ENCODE measurements at places on chromosomes 3 and 15.

GRCh38 chr3:182732232-182733015 is 60.9 kb upstream of the ATP11B start:
- no peak for DNase-seq

DNA sequence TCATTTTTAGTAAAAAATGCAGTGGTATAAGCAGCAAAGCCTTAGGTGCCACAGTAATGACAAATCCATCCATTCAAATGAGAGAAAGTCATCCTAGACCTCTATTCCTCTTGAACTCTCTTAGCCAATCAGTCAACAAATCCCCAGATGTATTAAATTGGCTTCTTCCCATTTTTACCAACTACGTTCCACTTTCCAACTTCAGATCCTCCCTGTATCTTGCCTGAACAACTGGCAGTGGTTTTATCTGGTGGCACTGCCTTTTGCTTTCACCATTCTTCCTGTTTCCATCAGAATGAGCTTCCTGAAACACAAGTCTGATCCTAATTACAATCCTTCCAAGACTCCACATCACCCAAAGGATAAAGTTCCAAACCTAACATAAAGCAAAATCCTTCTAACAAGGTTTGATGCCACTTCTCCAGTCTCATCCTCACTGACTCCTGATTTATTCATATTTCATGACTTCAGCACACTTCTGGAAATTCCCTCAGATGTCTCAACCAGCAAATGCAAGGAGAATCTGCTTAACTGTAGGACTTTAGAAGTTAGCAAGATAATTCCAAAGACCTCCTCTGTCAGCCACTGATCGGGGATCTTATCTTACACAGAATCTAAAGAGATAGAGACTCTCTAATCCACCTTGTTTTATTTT is 69.8 kb upstream of the SLC4A7 start:
- no peak for DNase-seq

- DNase-seq = no peak
These were observed 202.2 kb downstream of the DOCK3 start for GRCh38 chr3:50876947-50877346.

DNA sequence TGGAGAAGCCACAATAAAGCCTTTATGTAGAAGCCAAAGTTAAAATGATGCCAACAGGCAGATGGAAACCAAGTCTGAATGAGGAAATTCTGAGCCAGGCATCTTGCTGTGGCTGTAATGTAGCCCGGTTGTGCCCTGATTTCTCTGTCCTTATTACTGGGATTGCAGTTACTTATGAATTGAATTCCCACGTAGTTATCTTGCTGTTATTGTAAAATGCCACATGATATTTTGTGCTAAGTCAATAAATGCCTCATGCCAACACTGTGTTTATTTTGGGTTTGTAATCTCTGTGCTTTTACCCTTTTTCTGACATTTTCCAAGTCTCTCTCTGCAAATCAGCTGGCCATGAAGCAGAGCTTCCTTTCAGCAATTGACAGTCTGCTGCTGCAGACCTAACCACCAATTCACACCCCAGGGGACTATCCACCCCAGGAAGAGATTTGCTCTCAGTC is 486.1 kb upstream of the GOLIM4 start:
- DNase-seq = no peak

GRCh38 chr15:50906954-50907600 is 1.4 kb upstream of the AP4E1 start:
- no peak for DNase-seq

- no peak for DNase-seq
These were observed 19.6 kb upstream of the CPOX start for GRCh38 chr3:98612996-98613517.

GRCh38 chr3:71721002-71721401 is 4.2 kb downstream of the EIF4E3 start:
- DNase-seq = no peak

DNA sequence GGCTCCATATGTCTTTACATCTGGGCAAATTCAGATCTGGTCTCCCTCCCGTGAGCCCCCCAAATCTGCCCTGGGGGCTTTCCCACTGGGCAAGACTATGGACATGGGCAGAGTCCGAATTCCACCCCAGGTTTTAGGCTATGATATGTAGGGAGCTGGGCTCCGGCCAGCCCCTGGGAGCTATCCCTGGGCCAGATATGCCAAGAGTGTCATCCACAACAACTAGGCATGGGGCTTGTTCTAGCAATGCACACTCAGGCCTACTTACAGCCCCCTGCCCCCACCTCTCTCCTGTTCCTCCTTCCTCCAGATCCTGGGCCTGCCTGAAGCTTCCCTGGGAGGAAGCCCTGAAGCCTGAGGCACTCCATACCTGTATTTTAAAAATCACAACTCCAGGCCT is 622 bp downstream of the XIRP1 start:
- DNase-seq = no peak

DNA sequence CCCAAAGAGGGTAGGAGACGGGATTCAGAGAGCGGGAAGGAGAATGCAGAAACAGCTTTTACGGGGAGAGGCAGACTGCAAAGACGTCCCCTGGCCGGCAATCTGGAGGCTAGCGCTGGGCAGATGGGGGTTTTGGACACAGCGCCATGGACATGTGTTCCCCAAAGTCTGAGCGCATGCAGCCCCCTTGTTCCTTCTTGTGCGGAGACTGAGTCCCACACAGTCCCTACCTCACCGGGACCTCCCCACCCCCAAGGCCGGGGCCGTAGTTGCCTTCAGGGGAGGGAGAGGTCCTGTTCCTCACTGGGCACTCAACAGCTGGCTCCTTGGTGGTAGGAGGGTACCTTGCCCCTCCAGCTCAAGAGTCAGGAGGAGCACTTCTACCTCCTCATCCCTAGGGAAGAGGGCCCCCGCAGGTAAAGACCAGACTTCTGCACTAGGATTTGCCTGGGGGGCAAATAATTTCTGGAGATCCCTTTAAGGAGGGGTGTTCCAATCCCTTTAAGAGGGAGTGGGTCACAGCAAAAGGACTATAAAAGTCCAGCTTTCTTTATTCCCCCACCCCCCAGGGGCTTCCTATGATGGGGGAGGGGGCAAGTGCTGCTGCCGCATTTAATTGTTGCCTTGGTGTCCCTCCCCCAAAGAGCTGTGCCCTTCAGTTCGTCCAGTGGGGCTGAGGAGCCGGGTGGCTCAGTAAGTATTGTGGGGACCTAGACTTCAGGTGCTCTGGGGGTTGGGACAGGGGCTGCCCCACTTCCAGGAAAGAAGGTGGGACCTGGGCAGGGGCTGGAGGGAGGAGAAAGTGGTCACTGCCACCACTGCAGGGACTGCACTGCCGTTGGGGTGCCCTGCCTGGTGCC is 3.6 kb upstream of the BAHD1 start:
- no peak for DNase-seq

DNA sequence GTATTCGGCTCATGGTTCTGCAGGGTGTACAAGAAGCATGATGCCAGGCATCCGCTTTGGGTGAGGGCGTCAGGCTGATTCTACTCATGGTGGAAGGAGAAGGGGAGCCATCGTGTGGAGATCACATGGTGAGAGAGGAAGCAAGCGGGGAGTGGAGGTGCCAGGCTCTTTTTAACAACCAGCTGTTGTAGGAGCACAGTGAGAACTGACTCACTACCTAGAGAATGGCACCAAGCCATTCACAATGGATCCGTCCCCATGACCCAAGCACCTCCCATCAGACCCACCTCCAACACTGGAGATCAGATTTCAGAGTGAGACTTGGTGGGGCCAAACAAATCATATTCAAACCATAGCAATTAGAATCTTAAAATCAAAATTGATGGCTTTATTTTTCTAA is 259.8 kb upstream of the CTDSPL start:
- no peak for DNase-seq

DNA sequence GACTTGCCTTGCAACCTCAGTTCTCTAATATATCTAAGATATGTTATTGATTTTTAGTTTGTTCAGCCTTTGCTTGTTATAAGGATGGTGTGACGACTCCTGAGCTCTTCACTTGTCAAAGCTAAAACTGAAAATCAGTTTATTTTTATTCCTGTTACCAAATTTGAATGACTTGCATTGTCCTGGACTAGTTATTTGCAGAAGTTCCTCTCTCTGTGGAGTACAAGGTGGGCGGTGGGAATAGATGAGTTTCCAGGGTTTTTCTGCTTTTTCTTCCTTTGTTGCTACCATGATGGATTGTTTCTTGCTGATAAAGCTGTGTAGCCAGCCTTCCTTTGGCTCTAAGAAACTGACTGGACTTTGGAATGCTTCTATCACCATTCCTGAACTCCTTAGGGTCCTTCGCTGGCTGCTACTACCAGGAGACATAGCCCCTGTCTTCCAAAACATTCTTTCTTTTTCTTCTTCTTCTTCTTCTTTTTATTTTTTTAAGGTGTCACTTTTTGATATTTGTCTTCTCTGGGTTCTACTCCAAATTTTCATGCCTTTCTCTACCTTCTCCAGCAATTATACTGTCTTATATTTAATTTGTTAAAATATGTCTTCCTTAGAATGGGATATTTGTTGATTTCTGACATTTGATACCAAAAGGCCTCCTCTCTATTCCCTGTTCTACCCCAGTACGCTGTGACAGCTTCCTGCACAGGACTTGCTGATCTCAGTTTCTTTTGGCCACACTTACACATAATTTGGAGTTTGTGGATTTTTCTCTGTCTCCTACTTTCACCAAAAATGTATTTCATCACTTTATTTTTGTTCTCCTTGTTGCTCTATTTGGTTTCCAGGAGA is 145.1 kb upstream of the THRB start:
- DNase-seq = no peak

- no peak for DNase-seq
These were observed 188.3 kb upstream of the CTDSPL start for GRCh38 chr3:37673401-37673800.

GRCh38 chr3:42273361-42273760 is 7.4 kb upstream of the CCK start:
- DNase-seq = no peak

DNA sequence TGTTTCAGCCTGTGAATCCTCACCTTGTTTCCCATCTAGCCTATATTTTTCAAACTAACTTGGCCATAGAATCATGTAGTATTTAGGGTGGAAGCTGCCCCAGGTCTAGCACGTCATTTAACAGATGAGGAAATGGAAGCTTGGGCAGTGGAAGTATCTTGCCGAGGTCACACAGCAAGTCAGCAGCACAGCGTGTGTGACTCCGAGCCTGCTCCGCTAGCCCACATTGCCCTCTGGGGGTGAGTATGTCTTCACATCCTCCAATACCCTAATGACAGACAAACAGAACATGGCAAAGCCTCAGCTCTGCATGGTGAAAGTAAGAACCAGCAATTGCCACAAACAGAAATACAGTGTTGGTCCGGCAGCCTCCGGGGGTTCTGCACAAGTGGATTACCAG is 2.2 kb upstream of the CCR5 start:
- no peak for DNase-seq

- DNase-seq = no peak
These were observed 5.0 kb upstream of the SKIC8 start for GRCh38 chr15:78304216-78305066.

- DNase-seq = no peak
These were observed 20.4 kb downstream of the FAH start for GRCh38 chr15:80173022-80173759.

DNA sequence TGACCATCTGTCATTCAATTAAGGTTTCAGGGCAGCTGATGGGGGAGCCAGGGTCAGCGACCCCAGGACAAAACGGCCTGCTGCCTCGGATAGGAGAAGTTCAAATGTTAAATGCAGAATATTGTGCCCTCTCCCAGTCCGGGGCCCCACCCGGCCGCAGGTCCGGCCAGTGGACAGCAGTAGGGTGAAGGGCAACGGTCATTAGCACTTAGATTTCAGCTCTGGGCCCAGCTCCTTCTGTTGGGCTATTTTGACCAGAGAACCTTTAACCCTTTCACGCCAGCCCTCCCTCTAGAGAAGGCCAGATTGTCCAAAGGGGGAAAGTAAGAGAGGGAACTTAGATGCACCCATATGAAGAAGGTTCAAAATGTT is 16.1 kb upstream of the ONECUT1 start:
- no peak for DNase-seq

GRCh38 chr15:47431501-47431900 is 285.8 kb upstream of the SEMA6D start:
- DNase-seq = no peak

DNA sequence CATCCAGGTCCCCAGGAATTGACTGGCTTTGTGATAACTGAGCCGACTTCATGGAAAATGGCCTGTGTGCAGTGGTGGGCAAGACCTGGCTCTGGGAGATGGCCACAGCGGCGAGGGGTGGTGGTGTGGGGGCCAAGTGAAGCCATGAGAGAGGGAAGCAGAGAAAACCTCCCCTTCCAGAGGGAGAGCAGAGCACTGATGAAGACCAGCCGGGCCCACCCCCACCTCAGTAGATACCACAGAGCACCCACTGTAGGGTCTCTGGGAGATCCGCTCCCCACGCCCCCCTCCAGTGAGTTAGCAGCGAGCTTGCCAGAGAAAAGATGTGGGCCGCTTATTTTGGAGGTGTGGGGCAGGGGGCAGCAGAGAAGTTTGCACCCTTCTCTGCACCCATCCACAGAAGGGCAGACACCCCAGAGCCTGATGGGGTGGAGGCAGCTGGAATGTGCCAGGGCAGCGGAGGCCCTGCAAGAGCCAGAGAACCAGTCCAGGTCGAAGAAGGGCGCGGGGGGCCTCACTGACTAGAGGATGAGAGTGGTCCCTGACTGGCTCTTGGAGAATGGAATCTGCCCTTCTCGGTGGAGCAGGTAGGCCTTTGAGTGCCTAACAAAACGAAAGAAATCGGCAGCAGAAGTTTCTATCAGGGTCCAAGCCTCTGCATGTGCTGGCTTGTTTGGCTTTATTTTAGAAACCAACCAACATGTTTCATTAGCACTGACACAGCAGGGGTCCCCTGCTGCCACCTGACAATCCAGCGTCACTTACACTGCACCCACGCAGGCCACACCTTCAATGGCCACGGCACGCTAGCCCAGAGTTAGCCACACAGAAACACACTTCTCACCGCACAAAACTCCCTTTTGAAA is 28.3 kb downstream of the MELTF start:
- no peak for DNase-seq

- DNase-seq = no peak
These were observed at the start of gene KLHL6 for GRCh38 chr3:183555541-183556081. KLHL6 (minus strand) TSS chr3:183555706; CDS start chr3:183555653, 53 bp downstream.

GRCh38 chr3:189355481-189356201 is 183.9 kb downstream of the TPRG1 start:
- DNase-seq = no peak

- no peak for DNase-seq
These were observed 65.6 kb upstream of the CTXND1 start for GRCh38 chr15:80317389-80318182.

DNA sequence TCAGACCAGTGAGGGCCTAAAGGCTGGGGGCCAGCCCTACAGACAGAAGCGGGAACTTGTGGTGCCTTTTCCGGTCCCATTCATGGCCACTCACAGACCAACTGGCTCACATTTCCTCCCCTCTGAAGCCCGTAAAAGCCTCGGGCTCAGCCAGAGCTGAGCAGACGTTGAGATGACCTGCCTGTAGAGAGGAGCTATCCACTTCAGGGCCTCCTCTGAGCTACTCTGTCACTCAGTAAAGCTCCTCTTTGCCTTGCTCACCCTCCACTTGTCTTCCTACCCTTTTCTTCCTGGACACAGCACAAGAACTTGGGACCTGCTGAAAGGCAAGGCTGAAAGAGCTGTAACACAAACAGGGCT is 53.5 kb downstream of the SLMAP start:
- no peak for DNase-seq

DNA sequence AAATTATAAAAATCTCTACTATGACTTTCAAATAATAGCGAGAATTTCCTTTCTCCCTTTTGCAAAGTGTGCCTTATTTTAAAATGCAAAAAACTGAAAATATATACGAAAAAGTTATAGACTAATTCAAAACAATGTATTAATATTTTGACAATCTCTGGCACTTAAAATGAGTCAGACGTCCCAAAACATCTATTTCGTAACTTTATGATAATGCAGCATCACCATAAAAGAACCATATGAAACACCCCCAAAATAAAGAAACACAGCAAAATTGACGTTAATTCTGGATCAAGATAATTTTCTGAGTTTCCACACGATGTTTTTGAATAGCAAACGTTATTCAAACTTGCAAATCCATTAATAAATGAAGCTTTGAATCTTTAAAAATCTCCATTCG is 1.0 kb downstream of the COPS2 start:
- DNase-seq = no peak

Measured in cortex of kidney (tissue), 1 donor.